ENCODE measurements at places on chromosomes 7 and 10.

DNA sequence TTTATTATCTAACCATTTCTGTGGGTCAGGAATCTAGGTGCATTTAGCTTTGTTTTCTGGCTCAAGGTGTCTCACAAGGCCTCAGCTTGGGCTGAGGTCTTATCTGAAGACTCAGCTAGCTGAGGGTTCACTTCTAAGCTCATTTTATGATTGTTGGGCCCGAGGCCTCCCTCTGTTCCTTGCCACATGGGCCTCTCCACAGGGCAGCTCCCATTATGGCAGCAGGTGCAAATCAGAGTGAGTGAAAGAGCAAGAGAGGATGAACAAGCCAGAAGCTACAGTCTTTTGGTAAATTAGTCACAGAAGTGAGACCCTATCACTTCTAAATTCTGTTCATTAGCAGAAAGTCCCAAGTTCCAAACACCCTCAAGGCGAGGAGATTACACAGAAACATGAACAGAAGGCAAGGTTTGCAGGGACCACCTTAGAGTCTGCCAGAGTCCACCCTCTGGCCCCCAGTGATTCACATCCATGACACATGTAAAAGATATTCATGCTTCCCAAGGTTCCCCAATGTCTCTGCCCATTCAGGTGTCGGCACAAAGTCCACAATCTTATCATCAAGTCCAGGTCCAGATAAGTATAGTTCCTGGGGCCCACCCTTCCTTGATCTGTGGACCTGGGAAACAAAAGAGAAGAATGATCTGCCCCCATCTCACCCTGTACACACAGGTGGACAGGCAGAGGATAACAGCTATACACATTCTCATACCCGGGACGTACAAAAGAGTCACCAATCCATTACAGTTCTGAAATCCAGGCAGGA is 23.7 kb downstream of the FIGNL1 start:
- DNase-seq, result no peak

GRCh38 chr7:32390210-32390609 is 100.0 kb downstream of the LSM5 start:
- DNase-seq, result no peak

DNA sequence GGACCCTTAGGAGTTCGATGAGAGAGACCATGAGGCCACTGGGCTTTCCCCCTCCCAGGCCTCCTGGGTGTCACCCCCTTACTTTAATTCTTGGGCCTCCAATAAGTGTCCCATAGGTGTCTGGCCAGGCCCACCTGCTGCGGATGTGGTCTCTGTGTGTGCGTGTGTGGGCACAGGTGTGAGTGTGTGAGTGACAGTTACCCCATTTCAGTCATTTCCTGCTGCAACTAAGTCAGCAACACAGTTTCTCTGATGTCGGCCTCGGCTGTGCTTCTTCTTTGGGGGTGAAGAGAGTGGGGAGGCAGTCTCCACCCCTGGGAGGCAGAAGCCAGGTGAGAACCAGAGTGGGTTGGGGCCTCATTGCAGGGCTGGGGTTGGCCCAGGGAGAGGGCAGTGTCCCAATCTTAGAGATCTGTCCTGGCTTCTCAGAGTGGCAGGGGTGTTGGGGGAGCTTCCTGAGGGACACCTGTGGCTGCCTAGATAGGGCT is 1.5 kb downstream of the PVRIG start:
- peak; percentile 57 for DNase-seq

- peak; percentile 24 for DNase-seq
Measured at GRCh38 chr10:3902054-3902808, 117.2 kb upstream of the KLF6 start.

DNA sequence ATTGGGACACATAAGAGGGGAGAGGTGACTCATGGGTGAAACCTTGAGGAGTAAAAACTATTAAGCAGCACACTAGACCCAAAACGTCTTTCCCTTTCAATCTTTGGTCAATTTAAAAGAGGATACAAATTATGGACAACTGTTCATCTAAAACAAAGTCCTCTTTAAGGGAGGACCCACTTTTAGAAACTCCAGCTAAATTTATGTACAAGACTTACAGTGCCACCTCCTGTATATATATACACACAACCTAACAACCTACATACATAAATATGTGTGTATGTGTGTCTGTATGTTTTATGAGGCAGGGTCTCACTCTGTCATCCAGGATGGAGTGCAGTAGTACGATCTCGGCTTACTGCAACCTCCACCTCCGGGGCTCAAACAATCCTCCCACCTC is 18.1 kb upstream of the ZC3HAV1 start:
- DNase-seq, result no peak

- no peak for DNase-seq
Measured at GRCh38 chr7:84248267-84248666, 53.7 kb upstream of the SEMA3A start.

- no peak for DNase-seq
Measured at GRCh38 chr7:8507566-8507965, 74.2 kb downstream of the NXPH1 start.

Data from GM12891 (cell line).